Activated B cell treated with CpG ODN at 0.5 μM for 24 hours (primary cell): ENCODE measurements at places on chromosomes 11 and 22.

DNA sequence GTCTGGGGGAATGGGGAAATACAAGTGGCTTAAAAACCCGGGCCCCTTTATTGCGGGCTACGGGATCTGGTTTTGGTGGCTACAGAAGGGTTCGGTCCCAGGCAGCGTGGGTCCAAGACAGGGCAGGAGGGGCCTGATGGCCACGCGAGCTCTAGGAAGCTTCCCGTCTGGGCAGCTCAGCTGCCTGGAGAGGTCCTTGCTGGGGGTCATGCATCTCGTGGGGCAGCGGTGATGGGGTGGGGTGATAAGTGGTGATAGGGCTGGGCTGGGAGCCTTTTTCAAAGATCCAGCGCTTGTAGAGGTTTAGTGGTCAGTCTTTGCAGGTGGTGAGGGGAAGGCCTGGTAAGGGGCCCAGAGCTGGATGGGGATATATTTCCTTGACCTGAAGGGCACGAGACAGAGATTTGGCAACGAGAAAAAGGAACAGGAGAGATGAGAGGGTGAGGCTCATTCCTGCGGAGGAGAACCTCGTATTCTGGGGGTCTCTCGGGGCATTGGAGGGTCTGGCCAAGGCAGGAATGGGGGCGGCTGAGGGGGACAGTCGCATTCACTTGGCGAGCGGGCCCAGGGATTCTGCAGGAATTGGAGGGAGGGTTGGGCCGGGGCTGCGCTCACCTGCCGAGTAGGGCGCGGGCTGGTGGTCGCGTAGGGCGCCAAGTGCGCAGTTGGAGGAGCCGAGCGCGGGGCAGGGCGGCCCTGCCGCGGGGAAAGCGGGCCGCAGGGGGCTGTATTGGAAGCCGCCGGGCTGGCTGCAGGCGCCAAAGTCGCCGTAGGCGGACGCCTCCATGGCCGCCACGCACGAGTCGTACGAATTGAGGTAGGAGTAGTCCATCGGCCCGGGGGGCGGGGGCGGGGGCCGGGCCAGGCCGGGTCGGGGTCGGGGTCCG lies 560 bp downstream of the PHOX2A start:
- no peak for DNase-seq
- peaks cover 43% of the 10 kb centered on the region for H3K27me3 ChIP-seq
- peaks cover 34% of the 10 kb centered on the region for H3K4me1 ChIP-seq
- no peak overlapping the region for H3K27ac ChIP-seq
- no peaks in the 10 kb centered on the region for H3K36me3 ChIP-seq

DNA sequence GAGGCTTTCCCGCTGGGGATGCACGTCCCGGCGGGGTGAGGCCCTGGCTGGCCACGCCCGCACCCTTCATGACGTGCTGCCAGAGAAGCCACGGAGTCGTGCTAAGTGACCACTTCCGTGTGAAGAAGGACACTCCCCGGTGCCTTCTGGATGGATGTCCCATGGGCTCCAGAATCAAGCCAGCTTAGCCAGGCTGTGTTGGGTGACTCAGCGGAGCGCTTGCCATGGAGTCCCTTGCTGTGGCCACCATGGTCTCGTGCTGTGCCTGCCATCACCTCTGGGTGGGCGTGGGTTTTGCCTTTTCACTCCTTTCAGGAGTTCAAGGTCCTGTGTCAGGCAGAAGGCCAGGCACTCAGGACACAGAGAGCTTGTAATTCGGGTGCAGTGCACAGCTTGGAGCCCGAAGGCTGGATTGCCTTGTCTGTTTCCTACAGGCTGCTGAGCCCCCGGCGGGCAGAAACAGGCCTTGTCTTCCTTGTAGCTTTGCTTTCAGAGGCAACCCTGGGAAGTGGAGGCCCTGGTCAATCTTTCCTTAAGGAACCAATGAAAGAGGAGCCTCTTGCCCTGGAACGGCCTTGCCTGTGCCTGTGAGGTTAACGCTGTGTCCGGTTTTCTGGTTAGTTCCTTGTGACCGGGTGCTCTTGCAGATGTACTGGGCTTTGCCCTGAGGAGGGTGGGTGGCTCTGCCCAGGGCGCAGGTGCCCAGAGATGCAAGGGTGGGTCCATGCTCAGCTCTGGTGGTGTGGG lies 268.6 kb downstream of the TBC1D22A start:
- H3K27ac ChIP-seq: no peak overlapping the region
- no peak for DNase-seq
- no peaks in the 10 kb centered on the region for H3K4me1 ChIP-seq
- H3K36me3 ChIP-seq: peaks cover 49% of the 10 kb centered on the region

DNA sequence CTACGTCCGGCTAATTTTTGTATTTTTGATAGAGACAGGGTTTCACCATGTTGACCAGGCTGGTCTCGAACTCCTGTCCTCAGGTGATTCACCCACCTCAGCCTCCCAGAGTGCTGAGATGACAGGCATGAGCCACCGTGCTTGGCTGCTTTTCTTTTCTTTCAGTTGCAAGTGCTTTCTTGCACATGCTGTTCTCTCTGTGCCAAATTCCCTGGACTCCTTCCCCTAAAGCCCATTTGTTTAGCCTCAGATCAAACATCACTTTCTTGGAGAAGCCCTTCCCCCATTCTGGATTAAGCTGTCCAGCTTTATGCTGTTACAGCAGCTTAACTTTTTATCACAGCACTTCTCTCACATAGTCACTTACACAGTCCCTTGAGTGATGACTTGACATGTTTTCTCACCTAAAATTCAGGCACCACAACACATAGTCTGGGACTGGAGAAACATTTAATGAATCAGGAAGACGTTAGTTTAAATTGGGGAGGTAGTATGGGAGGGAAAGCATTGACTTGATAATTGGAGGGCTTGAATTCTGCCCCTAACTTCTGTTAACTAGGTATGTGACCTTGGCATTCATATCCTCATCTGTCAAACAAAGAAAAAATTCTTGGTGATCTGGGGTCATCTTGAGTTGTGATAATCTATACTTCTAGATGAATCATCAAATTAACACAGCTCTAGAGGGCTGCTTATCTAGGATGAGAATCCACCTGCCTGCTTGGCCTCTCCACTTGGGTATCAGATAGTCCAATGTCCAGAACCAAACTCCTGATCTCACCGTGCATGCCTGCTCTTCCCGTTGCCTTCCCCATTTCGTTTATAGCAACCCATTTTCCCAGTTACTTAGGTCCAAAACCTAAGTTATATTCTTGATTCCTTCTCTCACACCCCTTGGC lies 18.4 kb downstream of the ACO2 start:
- no peak overlapping the region for H3K4me3 ChIP-seq
- H3K27me3 ChIP-seq: no peaks in the 10 kb centered on the region
- peak overlapping the region; percentile 73 for H3K27ac ChIP-seq
- no peak for DNase-seq
- H3K36me3 ChIP-seq: peaks cover 27% of the 10 kb centered on the region

GRCh38 chr11:35990170-35990569 lies 46.3 kb downstream of the LDLRAD3 start:
- no peaks in the 10 kb centered on the region for H3K4me1 ChIP-seq
- no peaks in the 10 kb centered on the region for H3K36me3 ChIP-seq
- no peak overlapping the region for H3K4me3 ChIP-seq
- no peak for DNase-seq
- H3K27me3 ChIP-seq: no peaks in the 10 kb centered on the region
